CD8-positive, alpha-beta memory T cell (primary cell): ENCODE measurements at places on chromosomes 3 and 15. TPM values are rescaled to one million over a fixed set of nuclear protein-coding genes. Genes with fewer than 3 reads are reported as not detected.

DNA sequence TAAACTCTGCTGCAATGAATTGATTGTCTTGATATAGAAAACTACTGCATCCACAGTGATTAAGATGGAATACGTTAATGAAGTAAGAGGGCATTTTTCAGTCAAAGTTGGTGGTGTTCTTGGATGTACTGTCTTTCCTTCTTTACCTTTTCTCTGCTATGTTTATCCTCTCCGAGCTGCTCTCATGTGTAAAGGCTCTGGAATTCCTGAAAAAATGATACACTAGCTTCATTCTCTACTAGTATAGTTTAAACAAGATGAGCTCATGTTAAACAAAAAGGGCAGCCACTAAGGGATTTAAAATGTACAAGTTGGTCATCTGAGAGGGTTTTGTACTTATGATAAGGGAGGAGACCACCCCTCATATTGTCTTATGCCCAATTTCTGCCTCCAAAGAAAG, 504.6 kb upstream of the NECTIN3 start:
- H3K27me3 ChIP-seq, result no peaks in the 10 kb centered on the region
- H3K36me3 ChIP-seq, result no peaks in the 10 kb centered on the region
- no peaks in the 10 kb centered on the region for H3K4me1 ChIP-seq
- no peak for DNase-seq
- no peak overlapping the region for H3K27ac ChIP-seq

The THUMPD3 gene
- 58.5 TPM for total RNA-seq

The DIS3L gene
- total RNA-seq, result 24.7 TPM

The CLDN16 gene
- not detected for total RNA-seq

The CSTA gene
- total RNA-seq, result not detected

DNA sequence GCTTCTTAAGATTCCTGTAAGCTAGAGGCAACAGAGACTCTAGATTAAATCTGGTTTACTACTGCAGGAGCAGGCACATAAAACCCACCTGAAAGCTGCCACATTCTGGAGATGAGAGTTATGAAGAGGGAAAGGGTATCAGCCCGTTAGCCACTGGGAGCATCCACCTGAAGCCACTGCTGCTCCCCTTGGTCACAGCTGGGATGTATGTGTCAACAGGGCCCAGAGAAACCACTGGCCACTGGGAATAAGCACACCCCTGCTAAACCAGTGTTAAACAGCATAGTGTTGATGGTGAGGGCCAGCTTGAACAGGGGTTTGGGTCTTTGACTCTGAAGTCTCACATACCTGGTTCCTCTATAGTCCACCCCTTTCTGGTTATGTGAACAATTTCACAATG, 10.9 kb downstream of the SLCO2A1 start:
- DNase-seq, result no peak
- no peaks in the 10 kb centered on the region for H3K4me1 ChIP-seq
- no peak overlapping the region for H3K4me3 ChIP-seq

GRCh38 chr3:138137861-138138260, 5.7 kb upstream of the A4GNT start:
- H3K4me3 ChIP-seq, result no peak overlapping the region
- H3K27me3 ChIP-seq, result no peaks in the 10 kb centered on the region
- H3K4me1 ChIP-seq, result no peaks in the 10 kb centered on the region
- no peak for DNase-seq

DNA sequence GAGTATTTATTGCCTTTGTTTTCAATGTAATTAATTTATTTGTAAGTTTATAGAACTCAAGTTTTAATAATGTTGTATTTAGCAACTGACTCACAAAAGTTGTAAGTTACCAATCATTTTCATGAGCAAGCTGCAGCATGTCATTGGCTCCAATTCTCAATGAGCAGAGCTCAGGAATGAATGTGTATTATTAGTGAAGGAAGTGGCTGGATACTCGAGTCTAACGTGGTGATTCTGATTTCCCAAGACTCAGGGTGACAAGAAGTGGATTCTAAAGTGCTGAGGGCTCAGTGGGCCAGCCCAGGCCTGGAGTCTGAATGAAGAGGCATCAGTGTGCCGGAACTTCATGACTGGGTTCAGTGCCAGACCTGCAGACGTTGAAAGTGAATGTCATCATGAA, 39.6 kb downstream of the CLDN11 start:
- DNase-seq, result no peak
- no peaks in the 10 kb centered on the region for H3K4me1 ChIP-seq
- H3K36me3 ChIP-seq, result no peaks in the 10 kb centered on the region
